ENCODE measurements at places on chromosomes 3 and 15.
A peak's percentile ranks its signal among the peaks of the same experiment; 100 is the strongest.

GRCh38 chr3:107598926-107599771, 76.4 kb downstream of the BBX start:
- peak; percentile 55 for DNase-seq

DNA sequence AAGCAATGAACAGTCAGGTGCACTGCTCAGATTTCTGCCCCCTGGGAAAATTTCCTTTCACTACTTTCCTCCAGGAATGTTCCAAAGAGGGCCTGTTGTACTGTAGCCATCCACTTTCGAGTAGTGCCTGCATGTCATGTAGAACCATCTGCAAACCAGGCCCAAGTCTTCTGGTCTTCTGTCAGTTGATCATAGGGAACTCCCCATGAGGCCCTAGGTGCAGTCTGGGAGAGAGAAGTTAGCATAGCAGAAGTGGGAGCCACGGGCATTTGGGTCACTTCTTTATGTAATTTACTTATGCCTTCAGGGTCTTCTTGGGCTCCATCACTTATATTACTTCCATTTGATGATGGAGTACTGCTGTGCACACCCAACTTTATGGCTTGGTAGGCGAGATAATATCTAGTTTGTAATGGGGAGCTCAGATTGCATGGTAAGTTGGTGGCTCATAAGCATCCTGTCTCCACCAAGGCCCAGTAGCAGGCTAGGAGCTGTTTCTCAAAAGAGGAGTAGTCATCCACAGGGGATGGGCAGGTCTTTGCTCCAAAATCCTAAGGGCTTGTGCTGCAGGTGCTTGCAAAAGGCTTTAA, 151.4 kb downstream of the NFKBIZ start:
- DNase-seq = no peak

GRCh38 chr3:174441588-174442301, 417.4 kb upstream of the NAALADL2 start:
- DNase-seq = no peak

DNA sequence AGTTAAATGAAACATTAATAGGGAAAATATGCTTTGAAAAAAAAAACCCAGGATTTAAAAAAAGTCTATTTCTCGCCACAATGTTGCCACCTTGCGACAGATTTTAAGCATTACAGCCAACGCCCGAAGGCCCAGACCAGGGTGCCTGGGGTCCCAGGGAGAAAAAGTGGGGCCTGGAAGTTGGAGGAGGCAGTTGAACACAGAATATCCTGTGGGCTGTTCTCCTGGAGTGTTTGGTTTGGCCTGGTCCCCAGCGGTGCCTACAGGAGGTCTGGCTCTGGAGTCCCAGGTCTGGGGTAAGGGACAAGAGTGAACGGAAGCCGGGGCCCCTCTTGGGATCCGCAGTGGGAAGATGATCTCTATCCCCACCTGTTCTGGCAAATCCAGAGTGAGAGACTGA, 3.4 kb downstream of the RNU6-1 start:
- no peak for DNase-seq

DNA sequence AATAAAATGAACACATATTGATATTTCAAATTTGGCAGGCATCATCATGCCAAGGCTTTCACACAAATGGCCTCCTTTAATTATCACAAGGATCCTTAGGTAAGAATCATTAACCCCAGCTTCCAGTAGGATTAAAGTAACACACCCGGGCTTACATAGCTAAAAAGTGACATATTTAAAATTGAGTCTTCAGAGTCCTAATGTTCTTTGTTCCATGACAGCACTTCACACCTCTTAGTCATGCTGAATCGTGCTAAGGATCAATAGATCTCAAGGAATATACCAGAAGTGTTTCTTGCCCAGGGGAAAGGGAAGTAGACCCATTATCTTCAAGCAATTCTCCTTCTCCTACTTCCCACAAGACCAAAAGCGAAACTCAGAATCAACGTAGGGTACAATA, 76.6 kb upstream of the SOX2 start:
- no peak for DNase-seq

DNA sequence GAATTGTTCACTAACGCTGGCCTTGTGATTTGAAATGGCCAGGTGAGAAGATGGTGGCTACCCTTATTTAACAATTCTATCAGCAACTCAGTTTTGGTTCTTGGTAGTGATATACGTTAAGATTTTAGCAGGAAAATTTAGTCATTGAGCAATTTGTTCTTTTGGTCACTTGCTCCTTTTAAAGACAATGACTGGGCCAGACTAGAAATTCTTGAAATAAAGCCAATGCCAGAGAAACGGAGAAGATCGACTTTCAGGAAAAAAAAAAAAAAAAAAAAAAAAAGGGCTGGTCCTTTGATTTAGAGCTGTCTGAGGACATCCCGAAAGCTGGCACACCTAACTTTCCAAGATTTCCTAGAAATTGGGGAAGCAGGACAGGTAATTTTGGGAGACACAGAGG, 178.5 kb downstream of the FNDC3B start:
- no peak for DNase-seq

DNA sequence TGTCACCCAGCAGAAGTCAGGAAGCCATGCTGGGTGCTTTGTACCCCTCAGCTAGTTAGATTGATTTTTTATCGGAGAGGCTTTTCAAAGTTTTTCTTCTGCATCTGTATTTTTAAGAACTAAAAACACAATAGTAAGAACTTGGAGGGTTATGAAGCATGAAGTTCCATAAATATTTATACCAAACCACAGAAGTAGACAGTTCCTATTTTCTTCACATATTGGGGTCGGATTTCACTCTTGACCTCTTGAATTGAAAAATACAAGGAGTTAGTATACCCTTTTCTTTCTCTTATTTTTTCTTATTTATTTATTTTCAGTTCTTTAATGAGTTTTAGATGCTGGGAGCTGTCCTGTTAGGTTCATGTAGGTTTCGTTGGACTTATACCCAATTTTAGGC, 35.1 kb downstream of the SLC25A26 start:
- DNase-seq = no peak

DNA sequence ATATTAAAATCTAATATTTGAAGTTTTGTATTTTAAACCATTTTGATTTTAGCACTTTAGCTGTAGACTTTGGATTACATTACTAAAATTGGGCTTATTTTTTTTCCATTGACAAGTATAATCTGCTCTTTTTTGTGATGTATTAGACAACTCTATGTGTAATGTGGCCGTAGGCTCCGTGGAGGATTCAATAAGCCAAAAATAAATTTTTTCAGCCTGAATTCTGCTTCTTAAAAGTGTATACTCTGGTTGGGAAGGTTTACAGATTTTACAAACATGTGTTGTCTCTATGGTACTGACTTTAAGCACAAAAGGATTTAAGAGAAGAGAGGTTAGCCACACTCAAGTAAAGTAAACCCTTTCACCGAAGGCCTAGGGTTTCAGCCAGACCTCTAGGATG, 110.8 kb downstream of the PLCL2 start:
- DNase-seq = no peak

- no peak for DNase-seq
Observed at GRCh38 chr15:62492900-62493299, 327.8 kb upstream of the C2CD4B start.

DNA sequence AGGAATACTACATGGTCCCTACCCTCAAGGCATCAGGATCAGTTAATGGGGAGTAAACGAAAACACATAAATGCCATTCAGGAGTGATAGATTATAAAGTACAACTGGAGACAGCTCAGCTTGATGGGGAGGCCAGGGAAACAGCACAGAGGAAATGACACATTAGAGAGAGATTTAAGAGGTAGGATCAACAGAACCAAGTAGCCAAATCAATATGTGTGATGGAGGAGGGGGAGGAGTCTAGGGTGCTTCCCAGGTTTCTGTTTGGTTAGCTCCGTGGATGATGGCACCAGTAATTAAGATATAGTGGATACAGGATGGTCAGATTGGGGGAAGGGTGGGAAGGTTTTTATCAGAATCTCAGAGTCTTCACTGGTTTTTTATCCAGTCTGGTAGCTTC, 229.5 kb upstream of the ROPN1 start:
- DNase-seq = no peak

DNA sequence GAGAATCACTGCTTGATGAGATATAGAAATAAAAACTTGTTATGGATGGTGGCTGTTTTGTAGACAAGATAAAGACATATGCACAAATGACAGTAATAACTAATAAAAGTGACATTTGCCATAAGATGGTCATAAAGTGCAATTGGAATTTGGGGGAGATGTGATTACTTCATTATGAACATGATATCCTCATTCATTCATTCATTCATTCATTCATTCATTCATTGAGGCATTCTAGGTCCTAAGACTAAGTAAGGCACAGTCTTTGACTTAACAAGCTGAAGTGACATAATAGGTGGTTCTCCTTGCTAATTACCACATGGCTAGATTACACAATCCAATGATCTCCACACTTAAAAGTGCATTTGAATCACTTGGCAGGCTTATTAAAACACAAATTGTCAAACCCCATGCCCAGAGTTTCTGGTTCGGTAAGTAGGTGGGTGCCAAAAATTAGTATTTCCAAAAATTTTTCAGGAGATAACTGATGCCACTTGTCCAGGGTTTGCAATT, 18.9 kb downstream of the RAP2B start:
- no peak for DNase-seq

GRCh38 chr15:43214592-43215295, 6.1 kb downstream of the EPB42 start:
- DNase-seq = no peak

- no peak for DNase-seq
Observed at GRCh38 chr3:73513260-73513659, 111.5 kb downstream of the PDZRN3 start.

DNA sequence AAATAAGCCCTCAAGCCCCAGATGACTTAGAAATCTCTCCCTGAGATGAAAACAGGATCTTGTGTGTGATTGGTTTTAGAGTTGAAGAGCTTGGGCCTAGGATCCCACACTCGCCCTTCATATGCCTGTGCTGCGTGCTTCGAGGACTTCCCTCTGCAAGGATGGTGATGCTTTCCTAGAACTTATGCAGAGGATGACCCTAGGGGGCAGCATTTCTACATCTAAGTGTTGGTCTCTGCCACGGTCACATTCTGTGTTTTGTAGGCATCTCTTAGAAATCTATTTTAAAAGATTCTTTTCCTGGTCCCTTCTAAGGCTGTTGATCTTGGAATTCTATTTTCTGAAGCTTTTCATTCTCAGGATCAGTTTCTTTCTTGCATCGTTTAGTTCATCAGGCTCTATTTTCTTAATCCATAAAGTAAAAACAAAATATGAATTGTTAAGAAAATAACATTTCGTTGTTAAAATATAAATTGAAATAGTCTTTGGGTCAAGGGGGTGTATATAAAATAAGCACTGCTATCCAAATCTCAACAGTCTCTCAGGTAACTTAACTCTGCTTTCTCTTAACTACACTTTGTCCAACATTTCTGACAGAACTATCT, 45.7 kb downstream of the WDR76 start:
- DNase-seq = no peak

DNA sequence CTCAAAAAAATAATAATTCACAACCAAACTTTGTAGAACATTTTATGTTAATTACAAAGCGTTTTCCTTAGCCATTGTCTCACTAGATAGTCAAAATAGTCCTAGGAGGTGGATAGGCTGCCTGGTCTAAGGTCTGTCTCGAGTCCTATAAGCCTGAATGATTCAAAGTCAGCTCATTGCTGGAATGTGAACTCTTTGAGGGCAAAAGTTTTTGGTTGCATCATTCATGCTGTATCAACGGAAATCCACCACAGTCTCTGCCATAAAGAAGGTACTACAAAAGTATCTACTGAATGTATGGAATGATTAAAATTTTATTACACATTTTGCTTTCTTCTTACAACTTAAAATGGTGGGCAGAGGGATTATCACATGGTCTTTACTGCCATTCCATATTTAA, 387.3 kb upstream of the RARB start:
- DNase-seq = no peak

GRCh38 chr3:13353936-13354542, 66.1 kb downstream of the NUP210 start:
- DNase-seq = no peak

- DNase-seq = no peak
Observed at GRCh38 chr3:188468662-188469061, 314.7 kb downstream of the LPP start.

GRCh38 chr3:197003461-197004385, 25.9 kb downstream of the MELTF start:
- no peak for DNase-seq

GRCh38 chr3:105328338-105328730, 38.4 kb upstream of the ALCAM start:
- DNase-seq = no peak

DNA sequence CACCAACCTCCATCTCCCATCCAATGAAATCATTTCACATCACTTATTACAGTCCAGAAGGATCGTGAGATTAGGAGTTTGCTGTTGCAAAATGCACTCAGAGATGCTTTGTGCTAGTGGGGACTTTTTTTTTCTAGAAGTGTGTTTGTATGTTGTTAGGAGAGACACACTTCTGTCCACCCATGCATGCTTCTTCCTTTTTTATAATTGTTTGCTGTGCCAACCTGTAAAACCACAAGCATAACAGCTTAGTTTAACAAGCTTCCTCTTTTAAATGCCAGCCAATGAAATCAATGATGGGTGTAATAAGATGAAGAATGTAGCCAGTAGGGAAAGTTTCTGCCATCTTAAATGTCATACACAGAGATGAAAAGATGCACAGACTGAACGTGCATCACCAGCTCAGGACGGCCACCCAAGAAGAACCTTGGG, 305.6 kb upstream of the STT3B start:
- DNase-seq = peak; percentile 66

- no peak for DNase-seq
Observed at GRCh38 chr3:161175506-161175905, 45.6 kb upstream of the NMD3 start.

DNA sequence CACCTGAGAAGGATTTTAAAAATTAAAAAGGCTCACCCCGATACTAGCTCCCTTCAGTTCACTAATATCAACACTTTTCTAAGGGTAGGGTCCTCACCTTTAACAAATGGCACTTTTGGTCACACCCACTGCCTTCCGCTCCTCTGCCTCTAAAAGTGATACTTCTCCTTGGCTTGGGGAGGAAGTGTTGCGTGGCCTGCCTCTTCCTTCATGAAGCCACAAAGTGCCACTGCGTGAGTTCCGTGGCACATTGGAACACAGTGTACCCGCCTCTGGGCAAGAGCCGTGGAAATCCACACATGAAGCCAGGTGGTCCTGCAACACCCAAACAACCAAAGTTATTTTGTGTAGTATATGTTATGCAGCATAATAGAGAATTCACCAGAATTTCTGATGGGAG, 3.9 kb downstream of the B4GALT4 start:
- DNase-seq = no peak

GRCh38 chr3:197761784-197762183, 12.1 kb downstream of the FYTTD1 start:
- DNase-seq = no peak

GRCh38 chr3:31170932-31171670, 276.6 kb upstream of the GADL1 start:
- no peak for DNase-seq

GRCh38 chr3:152211655-152212054, 57.1 kb upstream of the MBNL1 start:
- no peak for DNase-seq

- peak; percentile 8 for DNase-seq
Observed at GRCh38 chr15:80776420-80777045, 2.6 kb upstream of the CEMIP start.

GRCh38 chr15:52804526-52805081, 14.5 kb upstream of the ONECUT1 start:
- DNase-seq = no peak

- no peak for DNase-seq
Observed at GRCh38 chr3:58383904-58384303, 49.7 kb downstream of the PDHB start.

Data from GM06990 (cell line).